ENCODE measurements at places on chromosomes 7 and 10.

DNA sequence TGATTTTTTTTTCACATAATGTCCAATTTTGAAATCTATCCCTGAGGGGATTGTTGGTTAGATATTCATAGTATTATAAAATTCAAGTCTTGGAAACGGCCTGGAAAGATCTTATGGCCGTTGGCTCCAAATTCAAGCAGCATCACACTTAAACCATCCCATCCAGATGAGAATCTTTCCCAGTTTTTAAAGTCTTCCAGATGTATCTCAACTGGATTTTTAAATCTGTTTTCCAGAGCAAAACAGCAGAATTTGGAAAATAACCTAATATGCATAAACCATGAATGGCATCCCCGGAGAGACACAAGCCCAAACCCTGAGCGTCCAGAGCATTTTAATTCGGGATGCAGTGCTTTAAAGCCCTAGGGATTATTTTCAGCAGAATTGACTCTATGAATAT is 208.2 kb upstream of the PRKCQ start:
- no peak for DNase-seq

GRCh38 chr7:151351027-151351426 is 9.4 kb downstream of the NUB1 start:
- DNase-seq = peak; percentile 50

- DNase-seq = no peak
Measured at GRCh38 chr10:1551636-1552338, 185.5 kb downstream of the ADARB2 start.

- DNase-seq = no peak
Measured at GRCh38 chr10:118310822-118311221, 31.3 kb downstream of the FAM204A start.

DNA sequence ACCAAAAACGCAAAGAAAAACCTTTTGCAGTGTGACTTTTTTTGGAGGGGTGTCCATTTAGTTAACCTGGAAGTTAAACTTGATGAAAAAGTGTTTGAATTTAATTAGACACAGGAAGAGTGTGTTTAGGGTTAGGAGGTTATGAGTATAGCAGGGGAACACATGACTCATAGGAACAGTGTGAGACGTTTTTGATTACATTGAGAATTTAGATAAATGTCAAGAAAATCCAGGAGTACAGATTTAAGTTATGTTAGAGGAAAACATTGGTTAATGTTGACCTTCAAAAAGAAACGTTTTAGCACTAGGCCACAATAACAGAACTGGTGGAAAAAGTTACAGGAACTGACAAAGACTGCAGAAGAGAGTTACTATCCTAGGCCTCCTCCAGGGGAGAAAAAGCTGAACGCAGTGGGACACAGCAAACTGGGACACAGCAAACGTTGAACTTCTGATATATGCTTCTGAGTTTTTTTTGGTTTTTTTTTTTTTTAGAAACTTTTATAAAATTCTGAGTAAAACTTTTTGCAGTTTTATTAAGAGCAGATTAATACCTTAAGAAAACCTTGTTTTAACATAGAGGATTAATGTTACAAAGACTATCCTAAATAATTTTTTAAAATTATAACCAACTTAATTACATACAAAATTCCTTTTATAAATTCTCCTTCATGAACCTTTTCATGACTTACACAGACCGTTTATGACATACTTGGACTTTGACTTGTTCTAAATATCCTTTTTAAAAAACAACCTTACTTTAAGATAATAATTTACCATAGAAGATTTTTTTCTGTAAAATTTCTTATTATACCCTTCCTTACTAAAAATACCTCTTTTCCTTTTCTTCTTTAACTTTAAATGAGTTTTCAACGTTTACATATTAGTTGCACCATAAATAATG is 22.2 kb downstream of the LANCL2 start:
- DNase-seq = peak; percentile 8

DNA sequence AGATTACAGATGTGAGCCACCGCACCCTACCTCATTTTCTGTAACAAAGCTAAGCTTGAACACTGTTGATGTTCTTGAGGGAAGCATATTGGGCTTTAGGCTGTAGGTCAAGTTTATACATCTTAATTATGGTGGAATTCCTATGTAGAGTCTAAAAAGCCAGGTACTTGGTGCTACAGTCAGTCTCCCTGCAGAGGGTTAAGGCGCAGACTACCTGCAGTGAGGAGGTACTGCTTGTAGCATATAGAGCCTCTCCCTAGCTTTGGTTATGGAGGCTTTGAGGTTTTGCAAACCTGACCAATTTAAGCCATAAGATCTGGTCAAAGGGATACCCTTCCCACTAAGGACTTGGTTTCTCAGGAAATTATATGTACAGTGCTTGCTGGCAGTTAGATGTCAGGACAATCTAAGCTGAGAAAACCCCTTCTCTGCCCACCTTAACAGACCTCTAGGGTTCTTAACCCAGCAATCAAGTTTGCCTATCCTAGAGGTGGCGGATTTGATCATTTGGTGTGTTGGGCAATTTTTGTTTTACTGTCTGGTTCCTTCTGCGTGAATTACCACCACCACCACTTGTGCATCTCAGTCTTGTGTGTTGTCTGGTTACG is 6.0 kb downstream of the PPIA start:
- no peak for DNase-seq

GRCh38 chr10:9921544-9921943 is 1096.1 kb upstream of the CELF2 start:
- DNase-seq = no peak

DNA sequence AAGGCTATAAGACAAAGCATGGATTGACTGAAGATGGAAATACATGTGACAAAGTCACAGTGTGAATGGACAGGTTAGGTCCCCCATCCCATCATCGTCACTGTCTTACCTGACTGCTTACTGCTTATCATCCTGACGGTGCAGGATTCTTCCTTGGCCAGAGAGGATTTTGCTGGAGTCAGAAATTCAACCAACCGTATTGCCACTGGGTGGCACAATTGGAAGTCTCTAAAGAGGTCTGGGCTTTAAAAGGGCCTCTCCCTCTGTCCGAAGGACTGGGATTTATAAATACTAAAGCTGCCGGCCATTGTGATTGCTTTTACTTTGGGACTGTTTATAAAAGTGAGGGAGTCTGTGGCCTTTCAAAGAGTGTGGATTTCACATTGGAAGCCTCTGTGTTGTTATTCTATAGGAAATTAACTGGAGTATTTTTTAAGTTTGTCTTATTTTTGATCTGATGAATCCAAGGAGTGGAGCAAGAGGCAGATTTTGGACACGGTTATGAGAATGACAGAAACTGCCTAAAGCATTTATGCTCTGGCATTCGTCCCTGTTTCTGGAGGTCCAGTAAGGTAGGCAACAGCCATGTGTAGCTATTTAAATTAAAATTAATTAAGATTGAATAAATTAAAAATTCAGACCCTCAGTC is 113.3 kb upstream of the CREB5 start:
- peak; percentile 3 for DNase-seq

GRCh38 chr7:151432658-151433521 is 7.1 kb downstream of the CRYGN start:
- no peak for DNase-seq

Measured in suppressor macrophage treated with lipopolysaccharide for 4 hours (primary cell).